Endodermal cell (in vitro differentiated cells): ENCODE measurements at places on chromosomes 4 and X. TPM values are rescaled to one million over a fixed set of nuclear protein-coding genes. Genes with fewer than 3 reads are reported as not detected.

SPANXD gene
- total RNA-seq = not detected in 3 replicates

RHOXF2 gene
- total RNA-seq = not detected in 2 replicates

OTUD5 gene
- total RNA-seq = 50.7 to 57.4 TPM (median 56.5 TPM) in 3 replicates

RHOH gene
- total RNA-seq = 1.4 to 4.1 TPM (median 2.9 TPM) in 3 replicates

SCML2 gene
- 15.4 and 16.8 TPM in 2 replicates for total RNA-seq

DOCK11 gene
- 3.4 to 4.6 TPM (median 3.9 TPM) in 3 replicates for total RNA-seq

HSD17B13 gene
- total RNA-seq = 0.58 to 0.86 TPM in 2 of 3 replicates, not detected in the other

FGF2 gene
- 18.5 and 22.9 TPM in 2 replicates for total RNA-seq

LNX1 gene
- 5.4 to 17.8 TPM (median 5.7 TPM) in 3 replicates for total RNA-seq

SNCA gene
- total RNA-seq = 11.2 and 11.3 TPM in 2 replicates
